ENCODE measurements at places on chromosomes 3 and 15.

DNA sequence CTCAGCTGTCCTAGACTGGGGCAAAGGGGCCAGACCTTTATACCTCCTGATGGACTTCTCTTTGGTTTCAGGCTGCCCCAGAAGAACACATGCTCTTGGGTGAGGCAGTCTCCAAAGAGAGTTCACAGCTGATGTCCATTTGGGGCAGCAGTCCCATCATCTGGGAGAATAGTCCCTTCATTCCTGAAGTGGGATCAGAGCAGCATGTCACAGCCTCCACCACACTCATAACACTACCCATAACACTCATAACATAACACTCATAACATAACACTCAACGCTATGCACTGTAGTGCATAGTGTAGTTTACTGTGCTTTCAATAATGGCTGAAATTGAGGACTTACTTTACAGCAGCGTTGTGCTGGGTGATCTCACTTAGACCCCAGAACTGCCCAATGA, 36.7 kb upstream of the PLCL2 start:
- no peak for DNase-seq

GRCh38 chr3:51683566-51683965, 12.5 kb downstream of the TEX264 start:
- DNase-seq: no peak

- no peak for DNase-seq
Measured at GRCh38 chr15:39135989-39136388, 444.9 kb upstream of the THBS1 start.

- no peak for DNase-seq
Measured at GRCh38 chr3:8152821-8153418, 348.7 kb upstream of the LMCD1 start.

- DNase-seq: no peak
Measured at GRCh38 chr3:36911990-36912804, 32.7 kb downstream of the TRANK1 start.

GRCh38 chr3:46959161-46959511, 17.4 kb downstream of the CCDC12 start:
- no peak for DNase-seq

DNA sequence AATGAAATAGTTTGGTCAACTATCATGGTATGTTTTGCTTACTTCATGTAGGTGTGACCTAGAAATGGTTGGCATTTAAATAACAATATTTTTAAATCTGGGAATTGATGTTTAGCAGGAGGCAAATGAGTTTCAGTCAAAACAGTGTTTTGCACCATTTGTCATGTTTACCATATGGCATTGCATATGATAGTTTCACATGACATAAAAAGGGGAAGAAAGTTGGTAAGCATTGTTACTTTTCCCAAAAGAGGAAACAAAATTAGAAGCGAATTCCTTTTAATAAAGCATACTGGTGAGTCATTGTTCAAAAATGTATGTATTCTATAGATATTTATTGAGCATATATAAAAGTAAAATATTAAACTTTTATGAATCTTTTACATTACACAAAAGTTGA, 2.3 kb downstream of the RNF13 start:
- DNase-seq: no peak

GRCh38 chr3:30221619-30222018, 384.8 kb upstream of the TGFBR2 start:
- no peak for DNase-seq

- DNase-seq: no peak
Measured at GRCh38 chr3:51941463-51941797, 274 bp downstream of the RRP9 start.

DNA sequence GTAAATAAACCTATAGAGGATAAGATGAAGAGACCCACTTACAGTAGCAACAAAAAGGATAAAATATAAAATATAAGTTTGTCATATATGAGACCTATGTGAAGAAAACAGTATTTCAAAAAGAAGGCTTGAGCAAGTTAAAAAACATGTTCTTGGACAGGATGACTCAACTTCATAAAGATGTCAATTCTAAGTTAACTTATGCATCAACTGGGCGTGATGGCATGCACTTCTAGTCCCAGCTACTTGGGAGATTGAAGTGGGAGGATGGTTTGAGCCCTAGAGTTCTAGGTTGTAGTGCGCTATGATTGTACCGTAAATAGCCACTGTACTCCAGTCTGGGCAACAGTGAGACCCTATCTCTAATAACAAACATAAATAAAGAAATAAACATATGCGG, 59.7 kb downstream of the PDCD6IP start:
- DNase-seq: no peak

GRCh38 chr3:174465177-174465576, 394.0 kb upstream of the NAALADL2 start:
- DNase-seq: no peak

DNA sequence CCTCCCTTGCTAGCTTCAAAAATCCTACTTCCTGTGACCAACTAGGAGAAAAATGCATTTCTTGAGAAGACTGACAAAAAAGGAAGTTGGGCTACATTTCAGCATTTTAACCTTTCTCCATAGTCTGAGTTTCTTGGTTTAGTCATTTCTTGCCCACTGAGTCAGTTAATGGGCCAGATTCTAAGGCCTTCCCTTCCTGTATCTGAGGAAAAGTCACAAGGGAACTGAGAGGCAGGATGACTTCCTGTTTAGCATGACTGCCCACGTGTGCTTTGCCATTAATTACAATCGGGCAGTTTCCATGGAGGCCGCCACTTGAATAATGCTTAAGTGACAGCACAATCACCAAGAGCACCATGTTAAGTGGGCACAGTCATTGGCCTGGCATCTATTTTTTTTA, 794.4 kb upstream of the LMCD1 start:
- DNase-seq: no peak

DNA sequence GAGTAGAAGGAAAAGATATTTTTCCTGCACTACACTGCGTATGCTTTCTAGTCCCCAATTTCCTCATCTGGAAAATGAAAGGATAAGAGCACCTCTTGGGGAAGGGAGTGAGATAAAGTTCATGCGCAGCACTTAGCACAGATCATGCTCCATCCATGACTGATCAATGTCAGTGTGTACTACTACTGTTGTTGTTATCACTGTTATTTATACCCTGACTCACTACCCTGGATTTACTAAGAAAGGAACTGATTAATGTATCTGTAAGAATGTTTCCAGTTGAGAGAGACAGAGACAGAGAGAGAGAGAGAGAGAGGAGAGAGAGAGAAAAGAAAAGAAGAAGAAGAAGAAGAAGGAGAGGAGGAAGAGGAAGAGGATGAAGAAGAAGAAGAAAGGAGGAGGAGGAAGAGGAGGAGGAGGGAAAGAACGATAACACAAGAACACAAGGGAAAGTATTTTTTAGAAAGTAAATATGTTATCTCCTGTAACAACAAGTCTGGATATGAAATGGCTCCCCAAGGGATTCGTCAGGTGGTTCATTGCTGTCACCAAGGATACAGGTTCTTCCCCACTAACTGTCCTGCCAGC, 212.2 kb upstream of the PROK2 start:
- no peak for DNase-seq

DNA sequence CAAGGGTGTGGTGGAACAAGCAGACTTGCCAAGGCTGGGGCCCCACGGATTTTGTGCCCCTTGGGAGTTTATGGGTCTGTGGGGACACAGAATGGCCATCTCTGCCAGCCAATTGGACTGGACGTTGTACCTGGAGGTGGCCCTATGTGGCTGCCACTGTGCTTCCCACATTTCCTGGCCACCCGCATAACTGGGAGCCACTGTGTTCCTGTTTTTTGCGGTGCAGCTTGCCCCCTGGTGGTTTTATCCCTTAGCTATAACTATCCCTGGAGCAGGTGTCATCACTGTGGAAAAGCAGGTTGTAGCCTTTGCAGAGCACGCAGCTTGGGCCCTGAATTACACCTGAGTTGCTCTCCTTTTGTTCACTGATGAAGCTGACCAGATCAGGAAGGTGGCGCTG, 306.3 kb downstream of the ZPLD1 start:
- no peak for DNase-seq

DNA sequence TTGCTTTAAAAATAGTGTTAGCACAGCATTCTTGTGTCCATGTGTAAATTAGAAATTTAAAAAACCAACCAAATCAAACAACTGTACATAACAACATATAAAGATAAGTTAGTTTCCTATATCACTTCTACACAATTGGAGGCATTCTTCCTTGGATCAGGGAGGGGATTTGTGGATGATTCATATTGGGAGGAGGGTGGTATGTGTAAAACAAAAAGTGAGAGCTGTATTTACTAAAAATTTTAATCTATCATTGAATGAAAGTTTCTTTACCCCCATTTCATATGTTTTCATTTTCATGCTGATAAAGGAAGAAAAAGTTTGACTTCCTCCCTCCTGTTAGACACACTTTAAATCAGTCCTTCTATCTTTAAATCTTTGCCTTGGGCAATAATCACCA, 325.0 kb downstream of the SATB1 start:
- no peak for DNase-seq

- peak; percentile 50 for DNase-seq
Measured at GRCh38 chr3:53534676-53535400, 40.4 kb downstream of the CACNA1D start.

DNA sequence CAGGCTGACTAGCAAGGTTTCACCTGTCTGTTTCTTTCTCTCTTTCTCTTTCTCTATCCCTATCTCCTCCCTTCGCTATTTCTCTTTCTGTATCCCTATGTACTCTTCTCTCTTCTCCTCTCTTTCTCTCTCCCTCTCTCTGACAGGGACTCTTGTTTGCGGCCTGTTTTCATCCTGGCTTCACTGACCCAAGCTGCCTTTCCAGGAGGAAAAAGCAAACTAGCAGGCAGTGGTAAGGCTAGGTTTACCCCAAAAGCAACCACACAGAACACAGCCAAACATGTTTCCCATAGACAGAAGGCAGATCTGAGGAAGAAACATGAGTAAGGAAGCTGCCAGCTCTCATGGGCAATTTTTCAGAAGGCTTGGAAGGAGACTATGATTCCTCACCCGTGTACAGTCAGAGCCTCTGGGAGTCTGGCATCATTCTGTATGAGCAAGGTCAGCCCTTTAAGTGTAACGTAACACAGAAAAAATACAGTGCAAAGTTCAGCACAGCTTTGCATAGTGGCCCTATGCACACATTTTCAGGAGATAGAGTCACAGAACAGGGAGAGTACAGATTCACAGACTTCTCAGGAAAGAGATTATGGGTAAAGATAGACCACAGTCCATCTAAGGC, 61.0 kb downstream of the OCA2 start:
- peak; percentile 75 for DNase-seq

GRCh38 chr3:46571684-46572083, 5.6 kb upstream of the LRRC2 start:
- DNase-seq: no peak

DNA sequence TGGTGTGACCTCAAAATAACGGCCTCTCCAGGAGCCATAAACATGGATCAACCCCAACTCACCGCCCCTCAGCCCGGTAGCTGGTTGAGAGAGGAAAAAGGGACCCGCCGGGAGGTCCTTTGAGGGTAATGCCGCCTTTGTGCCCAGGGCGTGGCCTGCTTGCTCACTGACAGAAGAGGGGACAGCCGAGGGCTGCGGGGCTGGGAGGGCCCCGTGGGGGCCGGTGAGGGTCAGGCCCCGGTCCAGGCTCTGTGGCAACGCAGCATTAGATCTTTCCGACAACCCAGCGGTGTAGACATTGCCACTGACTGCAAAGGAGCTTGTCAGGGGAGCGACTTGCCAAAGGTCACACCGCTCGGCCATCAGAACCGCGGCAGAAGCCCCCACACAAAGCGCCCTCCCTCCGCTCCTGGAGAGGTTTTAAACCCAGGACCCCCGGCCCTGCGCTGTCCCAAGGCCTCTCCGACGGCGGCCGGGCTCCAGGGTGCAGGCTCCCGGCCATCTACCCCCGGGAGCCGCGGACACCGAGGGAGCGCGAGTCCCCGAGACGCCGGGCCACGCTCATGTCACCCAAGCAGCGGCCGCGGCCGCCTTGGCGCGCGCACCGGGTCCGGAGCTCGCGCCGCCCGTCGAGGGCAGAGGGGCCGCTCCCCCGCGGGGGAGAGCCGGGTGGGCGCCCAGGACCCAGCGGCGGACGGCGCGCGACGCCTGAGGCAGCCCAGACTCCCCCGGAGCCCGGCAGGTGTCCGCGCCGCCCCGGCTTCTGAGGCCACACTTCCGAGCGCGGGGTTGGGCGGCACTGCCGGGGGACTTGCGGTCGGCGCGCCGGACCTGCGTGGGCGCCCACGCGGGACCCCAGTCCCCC, 975 bp downstream of the PCSK6 start:
- no peak for DNase-seq

DNA sequence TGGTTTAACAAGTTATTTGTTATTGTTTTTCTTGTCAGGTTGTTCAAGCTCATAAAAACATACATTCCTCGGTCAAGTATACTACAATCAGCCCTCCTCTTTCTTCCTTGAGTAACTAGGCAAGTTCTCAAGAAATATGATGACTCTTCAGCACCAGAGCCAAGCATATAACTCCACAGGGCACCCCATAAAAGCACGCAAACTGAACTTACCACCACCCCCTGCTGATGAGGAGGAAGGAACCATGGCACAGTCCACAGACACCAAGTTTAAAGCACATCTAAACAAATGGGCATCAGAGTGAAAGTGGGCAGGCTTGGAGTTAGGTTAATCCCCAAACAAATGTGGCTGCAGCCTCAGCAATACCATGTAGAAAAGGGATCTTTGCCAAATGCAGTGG, 5.3 kb downstream of the IP6K2 start:
- no peak for DNase-seq

GRCh38 chr3:131193641-131194238, 167.1 kb downstream of the NEK11 start:
- DNase-seq: no peak

DNA sequence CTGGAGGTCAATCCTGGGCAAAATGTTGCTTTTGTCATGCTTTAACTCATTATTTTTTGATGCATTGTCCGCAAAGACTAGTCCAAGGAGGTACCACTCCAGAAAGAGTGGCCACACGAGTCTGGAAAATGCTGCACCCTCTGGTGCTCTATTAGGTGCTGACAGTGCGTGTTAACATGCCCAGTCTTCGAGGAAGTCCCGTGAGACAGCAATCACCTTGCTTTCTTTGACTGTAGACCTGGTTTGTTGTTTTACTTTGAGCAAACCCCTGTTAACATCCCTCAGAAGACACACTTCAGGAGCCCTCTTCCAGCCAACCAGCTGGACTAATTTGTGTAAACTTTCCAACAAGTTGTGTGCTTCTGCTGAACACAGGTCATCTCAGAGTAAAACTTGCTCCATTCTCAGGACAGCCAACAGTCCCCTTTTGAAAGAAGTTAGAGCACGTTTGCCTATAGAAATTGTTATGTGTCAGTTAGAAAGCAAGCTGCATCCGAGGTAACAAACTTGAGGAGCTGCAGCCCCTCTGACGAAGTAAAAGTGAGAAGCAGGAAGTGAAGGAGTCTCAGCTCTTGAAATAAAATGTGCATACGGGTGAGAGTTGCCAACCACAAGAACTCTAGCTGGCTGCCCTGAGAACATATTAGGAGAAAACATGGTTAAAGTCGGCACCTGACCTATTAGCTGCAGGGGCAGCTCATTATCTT, 205.0 kb downstream of the LPP start:
- DNase-seq: no peak

GRCh38 chr3:101829874-101830273, 19.4 kb upstream of the NFKBIZ start:
- no peak for DNase-seq

- DNase-seq: no peak
Measured at GRCh38 chr15:67103432-67103831, 38.0 kb downstream of the SMAD3 start.

- no peak for DNase-seq
Measured at GRCh38 chr3:184237211-184237610, 7.8 kb downstream of the VWA5B2 start.

- no peak for DNase-seq
Measured at GRCh38 chr15:41024885-41025284, 71.6 kb downstream of the CHAC1 start.
